ENCODE measurements at places on chromosomes 5 and 9.

DNA sequence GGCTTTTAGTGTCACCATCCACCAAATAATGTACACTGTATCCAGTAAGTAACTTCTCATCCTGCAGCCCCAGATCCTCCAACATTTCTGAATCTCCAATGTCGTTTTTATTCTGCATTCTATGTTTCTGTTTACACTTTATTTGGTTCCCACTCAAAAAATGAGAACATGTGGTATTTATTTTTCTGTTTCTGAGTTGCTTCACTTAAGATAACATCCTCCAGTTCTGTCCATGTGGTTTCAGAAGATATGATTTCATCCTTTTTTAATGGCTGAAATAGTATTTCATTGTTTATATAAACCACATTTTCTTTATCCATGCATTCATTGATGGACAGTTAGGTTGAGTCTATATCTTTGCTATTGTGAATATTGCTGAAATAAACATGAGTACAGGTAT, 677.3 kb upstream of the FTMT start:
- DNase-seq: no peak

- no peak for DNase-seq
These were observed 337.8 kb downstream of the GADD45G start for GRCh38 chr9:89942643-89943042.

DNA sequence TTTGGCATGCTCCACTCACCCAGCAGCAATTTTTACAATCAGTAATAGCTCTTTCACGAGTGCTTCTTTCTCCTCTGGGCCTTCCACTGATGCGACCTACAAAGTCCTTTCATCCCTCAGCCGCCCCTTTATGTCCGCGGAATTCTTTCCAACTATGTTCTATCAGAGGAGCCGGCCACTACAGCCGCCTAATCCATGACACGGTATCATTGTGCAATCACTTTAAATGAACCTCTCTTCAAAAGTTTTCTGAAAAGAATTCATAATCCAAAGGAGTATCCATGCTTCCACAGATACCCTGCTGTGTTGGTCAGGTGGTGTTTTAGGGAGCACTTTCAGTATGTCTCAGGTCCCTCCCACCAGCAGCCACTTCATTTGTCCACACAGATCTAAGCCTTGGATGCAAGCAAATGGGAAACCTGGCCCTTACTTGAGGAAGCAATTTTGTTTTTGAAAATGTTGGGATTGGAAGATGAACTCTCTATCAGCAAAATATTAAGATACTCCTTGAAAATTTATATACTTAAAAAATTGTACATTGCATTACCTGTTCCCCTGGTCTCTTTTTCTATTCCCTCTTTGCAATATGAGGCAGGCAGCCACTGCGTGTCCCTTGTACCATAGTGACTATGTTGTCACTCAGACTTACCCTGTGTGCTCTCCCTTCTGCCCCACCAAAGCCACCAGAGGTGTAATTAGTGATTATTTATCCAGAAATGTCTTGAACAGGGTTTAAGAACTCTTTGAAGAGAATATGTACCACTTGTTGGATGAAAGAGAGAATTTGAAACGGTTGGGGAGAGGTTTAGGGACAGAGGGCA, 12.9 kb upstream of the MEF2C start:
- no peak for DNase-seq

DNA sequence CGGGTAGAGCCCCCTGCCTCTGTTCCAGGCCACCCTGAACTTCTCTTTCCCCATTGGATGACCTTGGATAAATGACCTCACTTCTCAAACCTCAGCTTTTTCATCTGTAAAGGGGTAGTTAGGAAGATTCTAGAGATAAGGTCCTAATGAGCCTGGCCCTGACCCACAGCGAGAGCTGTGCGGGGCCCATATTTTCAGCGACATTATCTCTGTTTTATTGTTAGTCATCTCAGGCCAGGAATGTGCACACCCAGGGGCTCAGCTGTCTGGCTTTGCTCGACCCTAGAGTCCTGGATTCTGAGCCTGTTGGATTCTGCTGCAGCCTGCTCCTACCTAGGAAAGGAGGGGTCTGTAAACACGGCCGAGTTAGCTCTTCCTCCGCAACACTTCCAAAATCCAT, 81.2 kb upstream of the LMX1B start:
- DNase-seq: no peak

DNA sequence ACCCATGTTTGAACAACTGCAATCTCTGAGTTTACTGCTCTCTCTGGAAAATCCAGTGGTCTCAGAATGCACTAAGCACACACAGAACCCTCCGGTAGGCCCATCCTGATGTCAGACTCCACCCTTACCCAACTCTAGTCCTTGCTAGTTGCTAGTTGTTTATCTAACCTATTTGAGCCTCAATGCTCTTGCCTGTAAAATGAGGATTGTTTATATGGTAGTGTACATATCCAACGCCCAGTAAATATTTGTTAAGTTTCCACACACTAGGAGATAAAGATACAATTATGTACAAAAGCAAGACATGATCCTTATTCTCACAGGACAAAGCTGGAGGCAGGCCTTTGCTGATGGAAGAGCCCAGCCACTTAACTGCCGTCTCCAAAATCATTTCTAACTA, 192.2 kb downstream of the SPOCK1 start:
- DNase-seq: no peak

- DNase-seq: no peak
These were observed 173.7 kb downstream of the MELK start for GRCh38 chr9:36746415-36746814.

GRCh38 chr9:70517926-70518610, 103.6 kb upstream of the KLF9 start:
- DNase-seq: no peak

GRCh38 chr9:93491593-93492232, 38.3 kb upstream of the FAM120AOS start:
- DNase-seq: no peak

DNA sequence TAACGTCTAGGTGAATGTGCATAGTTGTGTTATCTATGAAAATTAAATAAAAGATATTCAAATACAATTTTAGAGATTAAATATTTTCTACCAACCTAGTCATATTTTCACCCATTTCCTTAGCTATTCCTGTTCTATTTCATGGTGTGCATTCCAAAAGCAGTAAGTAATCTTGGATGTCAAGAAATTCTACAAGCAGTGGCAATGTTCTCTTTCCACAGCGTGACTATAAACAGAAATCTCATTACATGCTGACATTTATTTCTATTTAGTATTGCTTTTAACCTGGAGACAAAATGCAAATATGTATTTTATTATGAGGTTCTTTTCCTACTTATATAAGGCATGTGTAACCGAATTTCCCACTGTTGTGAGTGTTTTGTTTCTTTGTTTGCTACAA, 510.0 kb downstream of the ACTL7B start:
- no peak for DNase-seq

DNA sequence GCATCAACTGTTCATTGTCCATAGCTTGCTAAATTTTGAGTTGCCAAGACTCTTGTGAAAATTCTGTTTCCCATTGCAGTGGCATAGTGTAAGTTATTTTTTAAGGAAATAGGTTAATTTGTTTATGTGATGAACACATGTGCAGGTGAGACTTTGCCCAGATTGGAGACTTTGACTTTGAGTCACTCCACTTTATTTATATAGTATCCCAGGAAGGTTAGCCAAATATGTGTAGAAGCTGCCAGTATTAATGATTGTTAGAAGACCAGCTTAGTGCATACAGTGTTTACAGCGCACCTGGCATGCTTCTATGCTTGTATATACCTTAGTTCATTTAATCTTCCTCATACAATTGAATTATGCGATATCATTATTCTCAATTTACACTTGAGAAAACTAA, 51.0 kb downstream of the MTAP start:
- DNase-seq: no peak

GRCh38 chr5:2553611-2554010, 197.9 kb downstream of the IRX2 start:
- no peak for DNase-seq

- no peak for DNase-seq
These were observed 1.6 kb upstream of the TOMM5 start for GRCh38 chr9:37593883-37594448.

DNA sequence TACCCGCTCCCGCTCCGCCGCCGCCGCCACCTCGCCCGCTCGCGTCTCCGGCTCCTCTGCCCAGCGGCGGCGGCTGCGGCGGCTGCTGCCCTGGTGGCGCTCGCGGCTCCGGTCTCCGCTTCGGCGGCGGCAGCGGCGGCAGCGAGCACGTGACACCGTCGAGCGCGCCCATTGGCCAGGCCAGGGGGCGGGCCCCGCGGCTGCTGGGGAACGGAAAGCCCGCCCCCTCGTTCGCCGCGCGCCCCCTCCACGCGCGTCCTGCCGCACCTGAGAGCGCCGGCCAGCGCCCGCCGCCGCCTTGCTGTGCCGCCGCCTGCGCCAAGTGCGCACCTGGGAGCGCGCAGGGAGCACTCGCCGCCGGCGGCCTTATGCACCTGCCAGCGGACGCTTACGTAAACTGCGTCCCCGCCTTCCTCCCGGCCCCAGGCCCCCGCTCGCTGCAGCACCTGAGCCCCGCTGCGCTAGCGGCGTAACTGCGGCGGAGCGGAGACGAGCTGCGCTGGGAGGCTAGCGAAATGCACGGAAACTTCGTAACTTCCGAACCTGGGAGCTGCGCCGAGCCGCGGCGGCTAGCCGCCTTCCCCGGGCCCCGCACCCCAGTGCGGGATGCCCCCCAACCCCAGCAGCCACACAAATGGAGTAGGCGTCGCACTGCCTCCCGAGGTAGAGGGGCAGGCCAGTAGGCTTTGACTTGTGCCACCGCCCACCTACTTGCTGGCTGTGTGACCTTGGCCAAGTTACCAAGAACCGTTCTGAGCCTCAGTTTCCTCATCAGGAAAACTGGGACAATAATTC, at the start of gene STRBP:
Gene STRBP (minus strand): TSS at position 122 of the 795 bp plus-strand sequence. CDS start 84,452 bp downstream, outside the sequence.
- peak; percentile 83 for DNase-seq

GRCh38 chr5:95739857-95740256, 8.7 kb downstream of the RHOBTB3 start:
- DNase-seq: no peak

GRCh38 chr5:96035796-96036195, 74.1 kb upstream of the ELL2 start:
- DNase-seq: no peak

- DNase-seq: no peak
These were observed 12.9 kb downstream of the CXCL14 start for GRCh38 chr5:135565725-135566421.

- DNase-seq: no peak
These were observed 126.7 kb downstream of the FOXD1 start for GRCh38 chr5:73321757-73322436.

DNA sequence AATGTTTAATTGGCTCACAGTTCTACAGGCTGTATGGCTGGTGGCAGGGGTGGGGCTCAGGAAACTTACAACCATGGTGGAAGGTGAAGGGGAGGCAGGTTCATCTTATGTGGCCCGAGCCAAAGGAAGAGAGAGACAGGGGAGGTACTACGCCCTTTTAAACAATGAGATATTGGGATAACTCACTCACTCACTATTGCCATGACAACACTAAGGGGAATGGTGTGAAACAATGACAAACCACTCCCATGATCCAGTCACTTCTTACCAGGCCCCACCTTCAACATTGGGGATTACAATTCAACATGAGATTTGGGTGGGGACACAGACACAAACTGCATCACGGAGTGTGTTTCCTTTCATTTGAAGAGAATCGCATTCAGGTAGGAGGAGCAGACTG, 220.9 kb downstream of the GADD45G start:
- no peak for DNase-seq

DNA sequence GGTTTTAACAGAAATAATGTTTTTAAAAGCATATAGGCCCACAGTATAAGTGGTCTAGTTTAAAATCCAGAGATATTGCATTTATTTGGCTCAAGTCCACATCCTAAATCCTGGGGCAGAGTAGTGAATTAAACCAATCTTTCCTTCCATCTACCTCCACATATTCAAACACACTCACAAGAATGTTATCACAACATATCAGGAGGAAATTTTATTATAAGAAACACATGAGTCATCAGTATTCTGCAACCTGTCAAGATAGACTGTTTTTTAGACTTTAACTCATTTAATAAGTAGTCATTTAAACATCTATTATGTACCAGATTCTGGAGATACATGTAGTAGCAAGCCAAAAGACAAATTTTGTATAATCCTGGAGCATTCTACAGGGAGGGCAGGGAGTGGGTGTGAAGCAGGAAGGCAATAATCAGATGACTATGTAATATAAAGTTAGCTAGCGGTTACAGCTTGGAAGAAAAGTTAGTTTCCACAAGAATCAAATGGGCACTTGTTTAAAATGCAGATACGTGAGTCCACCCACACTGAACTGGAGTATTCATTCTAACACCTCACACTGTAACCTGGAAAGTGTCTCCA, 187.3 kb upstream of the PIK3R1 start:
- DNase-seq: no peak

- DNase-seq: no peak
These were observed 24.7 kb upstream of the TNFSF15 start for GRCh38 chr9:114830546-114830945.

DNA sequence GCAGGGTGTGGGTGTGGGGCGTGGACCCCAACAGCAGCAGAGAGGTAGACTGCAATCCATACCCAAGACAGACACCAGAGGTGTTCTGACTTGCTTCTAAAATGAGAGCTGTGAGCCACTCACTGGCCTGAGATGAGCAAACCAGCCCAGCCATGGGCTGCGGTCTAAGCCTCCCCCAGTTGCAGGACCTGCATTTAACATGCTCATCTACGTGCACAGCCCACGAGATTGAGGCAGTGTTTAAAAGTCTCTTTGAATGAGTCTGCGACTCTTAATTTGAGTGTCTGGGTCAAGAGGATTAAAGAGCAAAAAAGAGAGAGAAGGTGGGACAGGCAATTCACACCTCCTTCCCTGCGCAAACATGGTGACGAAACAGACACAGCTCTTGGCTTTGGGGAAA, 5.9 kb downstream of the SURF4 start:
- no peak for DNase-seq

GRCh38 chr5:116497631-116498030, 77.0 kb downstream of the SEMA6A start:
- DNase-seq: no peak

DNA sequence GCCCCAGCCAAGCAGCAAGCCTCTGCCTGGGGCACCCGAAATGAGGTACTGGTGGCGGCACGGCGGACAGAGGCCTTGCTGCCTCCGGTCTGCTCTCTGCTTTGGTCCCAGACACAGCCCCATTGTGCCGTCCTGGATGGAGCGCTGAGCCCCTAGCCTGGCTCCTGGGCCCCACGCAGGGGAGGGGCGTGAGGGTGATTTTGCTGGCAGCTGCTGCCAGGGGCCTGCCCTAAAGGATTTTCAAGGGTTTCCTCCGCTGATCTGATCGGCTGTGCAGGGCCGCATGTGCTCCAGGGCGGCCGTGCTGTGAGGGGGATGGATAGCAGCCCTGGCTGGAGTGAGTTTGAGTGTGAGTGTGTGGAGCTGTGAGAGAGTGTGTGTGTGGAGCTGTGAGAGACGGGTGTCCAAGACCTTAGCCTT, 1.3 kb downstream of the GPSM1 start:
- no peak for DNase-seq

GRCh38 chr5:145855763-145856267, 17.0 kb downstream of the GRXCR2 start:
- DNase-seq: no peak

- DNase-seq: no peak
These were observed 367.1 kb upstream of the KLF4 start for GRCh38 chr9:107856633-107857032.

DNA sequence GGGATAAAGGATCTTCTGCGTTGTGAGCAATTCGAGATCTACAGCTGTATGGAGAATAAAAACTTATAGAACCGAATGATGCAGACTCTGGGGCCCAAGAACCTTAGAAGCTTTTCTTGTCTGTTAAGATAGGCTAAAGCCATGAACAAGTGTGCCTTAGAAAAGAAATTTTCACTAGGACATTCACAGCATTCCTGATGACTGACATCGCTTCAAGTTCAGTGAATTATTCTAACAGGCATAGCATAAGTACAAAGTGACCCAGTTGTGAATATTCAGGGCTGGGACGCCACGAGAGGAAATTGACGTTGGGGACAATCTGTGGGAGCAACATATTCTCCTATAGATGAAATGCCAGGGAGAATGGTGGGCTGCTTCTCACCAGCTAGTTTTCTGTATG, 32.0 kb upstream of the PANK3 start:
- DNase-seq: no peak
